ENCODE measurements at places on chromosomes 13 and 19.

DNA sequence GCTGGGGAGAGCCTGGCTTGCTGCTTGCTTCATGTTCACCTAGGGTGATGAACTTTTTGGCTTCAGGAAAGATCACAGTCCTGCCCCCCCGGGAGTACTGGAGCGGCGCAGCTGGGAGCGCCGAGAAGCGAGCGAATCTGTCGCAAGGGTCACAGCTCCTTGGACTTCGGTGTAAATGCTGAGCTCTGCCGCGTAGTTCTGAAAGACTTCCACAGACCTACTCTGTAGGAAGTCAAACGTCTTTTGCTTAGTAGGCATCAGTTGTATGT, 2.7 kb downstream of the ING1 start:
- no peak for DNase-seq

GRCh38 chr19:47836038-47836437, 14.3 kb downstream of the CRX start:
- no peak for DNase-seq

DNA sequence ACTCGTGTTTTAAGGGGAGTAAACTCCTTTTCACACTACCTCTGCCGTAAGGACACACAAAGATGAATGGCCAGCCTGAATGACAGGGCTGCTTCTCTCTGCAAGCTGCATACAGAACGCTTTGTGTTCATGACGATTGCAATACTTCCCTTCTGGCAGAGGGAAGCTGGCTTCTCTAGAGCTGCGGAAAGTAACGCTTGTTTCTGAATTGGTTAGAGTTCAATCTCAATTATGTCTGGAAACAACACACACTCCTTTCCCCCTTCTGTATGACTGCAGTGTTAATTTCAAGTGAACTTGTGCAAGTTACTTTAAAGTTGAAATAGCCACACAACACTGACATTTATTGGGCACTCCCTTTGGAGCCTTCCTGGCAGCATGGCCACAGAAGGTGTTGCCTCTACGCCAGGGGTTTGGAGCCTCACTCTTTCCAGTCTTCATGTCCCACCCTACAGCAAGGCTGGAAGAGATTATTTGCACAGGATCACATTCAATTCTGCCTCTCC, 242.6 kb downstream of the NDFIP2 start:
- DNase-seq: no peak

DNA sequence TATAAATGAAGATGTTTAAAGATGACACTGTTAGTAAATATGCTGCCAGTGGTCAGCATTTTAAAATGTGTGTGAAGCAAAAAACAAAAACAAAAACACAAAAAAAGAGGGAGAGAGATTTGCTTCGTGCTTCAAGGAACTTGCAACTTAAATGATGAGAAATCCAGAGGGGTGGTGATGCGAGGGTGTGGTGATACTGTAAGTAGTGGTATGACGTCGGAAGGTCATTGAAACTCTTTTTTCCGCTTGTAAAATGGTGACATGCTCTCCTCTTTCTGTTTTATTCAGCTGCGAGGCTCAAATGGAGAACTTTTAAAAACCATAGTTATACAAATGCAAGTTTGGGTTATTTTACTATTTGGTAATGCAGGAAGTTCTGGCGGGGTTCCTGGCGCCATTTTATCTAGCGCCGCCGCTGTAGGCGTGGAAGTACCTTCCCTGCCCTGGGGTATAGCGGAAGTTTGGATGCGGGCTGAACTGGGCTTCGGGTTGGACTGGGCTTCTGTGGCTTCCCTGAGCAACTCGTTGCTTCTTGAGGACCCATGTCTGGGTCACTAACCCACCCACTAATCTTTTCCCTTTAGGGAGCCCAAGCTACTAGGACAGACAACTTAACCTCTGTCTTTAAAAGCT, 34.8 kb downstream of the DGKH start:
- no peak for DNase-seq

- DNase-seq: no peak
Measured at GRCh38 chr19:4360641-4361151, 17.3 kb downstream of the MPND start.

DNA sequence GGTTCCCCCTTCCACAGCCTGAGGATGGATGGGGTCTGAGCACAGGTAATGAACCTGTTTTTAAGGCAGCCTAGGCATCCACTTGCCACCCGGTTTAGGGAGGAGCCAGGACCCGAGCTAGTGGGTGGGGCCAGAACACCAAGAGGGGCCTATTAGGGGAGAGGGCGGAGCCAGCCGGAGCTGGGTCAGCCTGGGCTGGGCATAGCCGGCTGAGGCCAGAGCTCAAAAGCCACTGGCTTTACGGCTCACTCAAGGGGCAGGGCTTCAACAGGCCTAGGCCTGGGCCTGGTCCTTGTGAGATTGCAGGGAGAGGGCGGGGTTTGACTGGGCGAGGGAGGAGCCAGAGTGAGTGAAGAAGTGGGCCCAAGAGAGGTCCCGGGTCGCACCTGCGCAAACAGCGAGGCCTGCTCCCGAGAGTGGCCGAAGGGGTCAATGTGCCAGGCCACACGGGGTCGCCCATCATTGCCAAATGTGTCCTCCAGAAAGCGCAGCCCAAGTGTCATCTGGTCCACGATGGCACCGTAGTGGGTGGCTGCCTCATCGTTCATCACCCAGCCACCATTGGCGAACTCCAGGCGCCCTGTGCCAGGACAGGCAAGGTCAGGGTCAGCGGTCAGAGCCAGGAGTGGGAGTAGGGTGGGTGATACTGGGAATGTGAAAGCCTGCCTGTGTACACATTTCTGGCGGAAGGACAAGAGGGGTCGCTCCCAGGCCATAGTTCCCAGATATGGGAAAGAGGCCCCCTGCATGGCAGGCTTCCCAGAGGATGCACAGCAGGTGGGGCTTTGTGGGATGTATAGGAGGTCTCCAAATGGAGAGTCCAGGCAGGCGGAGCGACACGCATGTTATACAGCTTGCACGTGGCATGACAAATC, 1.9 kb downstream of the MAN2B1 start:
- DNase-seq: no peak

DNA sequence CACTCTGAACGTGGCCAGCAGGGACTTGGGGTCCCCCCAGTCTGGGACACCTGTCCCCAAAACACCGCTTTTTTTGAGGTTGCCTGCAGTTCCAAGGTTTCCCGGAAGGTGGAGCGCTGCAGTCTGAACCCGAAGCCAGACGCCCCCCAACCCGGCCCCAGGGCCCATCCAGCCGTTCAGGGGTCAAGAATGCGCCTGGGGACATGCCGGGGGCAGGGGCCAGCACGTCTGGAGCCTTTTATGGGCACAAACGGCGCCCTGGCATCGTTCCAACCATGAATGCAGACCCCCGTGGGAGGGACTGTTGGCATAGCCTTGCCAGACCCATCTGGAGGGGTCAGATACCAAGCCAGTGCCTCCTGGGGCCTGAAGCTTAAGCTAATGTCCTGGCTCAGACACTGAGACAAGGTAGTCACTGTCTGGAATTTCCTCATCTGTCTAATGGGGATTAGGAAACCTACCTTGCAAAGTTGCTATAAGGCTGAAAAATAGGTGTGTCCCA, 6.9 kb downstream of the S1PR5 start:
- peak; percentile 36 for DNase-seq

- peak; percentile 42 for DNase-seq
Measured at GRCh38 chr13:24220086-24220703, 59.7 kb downstream of the SPATA13 start.

DNA sequence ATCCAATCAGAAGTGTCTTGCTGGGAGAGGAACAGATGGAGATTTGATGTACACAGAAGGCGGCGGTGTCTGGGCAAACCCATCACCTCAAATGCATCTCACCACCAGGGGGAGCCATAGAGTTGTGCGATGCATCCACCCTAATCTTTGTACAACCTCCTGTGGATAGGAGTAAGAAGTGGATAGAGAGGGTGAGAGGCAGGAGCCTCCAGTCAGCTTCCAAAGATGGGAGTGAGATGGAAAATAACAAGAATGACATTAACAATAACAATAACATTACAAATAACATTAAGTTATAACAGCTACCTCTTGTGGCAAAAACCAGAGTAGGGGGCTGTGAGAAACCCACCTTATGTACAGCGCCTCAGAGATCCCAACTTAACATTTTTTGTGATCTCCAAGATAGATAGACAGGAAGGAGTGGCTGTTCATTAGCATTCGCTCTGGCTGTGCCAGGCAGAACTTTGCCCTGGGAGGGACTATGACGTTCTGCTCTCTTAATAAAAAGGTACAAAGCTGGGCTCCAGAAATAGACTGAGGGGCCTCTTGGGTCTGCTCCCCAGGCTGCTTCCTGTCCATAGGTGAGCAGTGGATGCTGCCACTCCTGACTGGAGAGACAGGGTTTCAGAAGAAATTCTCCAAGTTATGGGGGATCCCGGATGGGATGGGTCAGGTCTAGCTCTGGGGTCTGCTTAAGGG, 5.2 kb upstream of the CEACAM18 start:
- DNase-seq: peak; percentile 69

- DNase-seq: no peak
Measured at GRCh38 chr19:47005873-47006272, 13.8 kb upstream of the NPAS1 start.

DNA sequence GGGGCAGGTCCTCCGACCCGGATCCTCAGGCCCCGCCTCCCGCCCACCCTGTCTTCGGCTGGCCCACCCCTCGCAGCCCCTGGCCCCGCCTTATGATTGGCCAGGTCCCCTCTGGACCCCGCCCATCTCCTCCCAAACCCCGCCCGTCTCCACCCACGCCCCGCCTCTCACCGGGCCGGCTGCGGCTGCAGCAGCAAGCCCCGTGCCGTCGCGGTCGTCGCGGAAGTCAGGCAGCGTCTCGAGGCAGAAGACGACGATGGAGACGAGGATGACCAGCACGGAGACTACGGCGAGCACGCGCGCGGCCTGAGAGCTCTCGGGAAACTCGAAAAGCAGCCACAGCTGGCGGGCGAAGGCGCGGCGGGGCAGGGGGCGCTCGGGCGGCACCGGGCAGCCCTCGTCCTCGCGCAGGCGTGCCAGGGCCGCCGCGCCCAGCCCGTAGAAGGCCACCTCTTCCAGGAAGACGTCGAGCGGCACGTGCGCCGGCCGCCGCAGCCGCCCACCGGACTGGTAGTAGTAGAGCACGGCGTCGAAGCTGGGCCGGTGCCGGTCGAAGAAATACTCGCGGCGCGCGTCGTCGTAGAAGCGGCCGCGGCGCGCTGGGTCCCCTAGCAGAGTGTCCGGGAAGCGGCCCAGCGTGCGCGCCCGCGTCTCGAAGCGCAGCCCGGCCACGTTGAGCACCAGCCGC, 495 bp downstream of the KCNA7 start:
- peak; percentile 20 for DNase-seq

GRCh38 chr13:108322206-108322824, 52.8 kb downstream of the TNFSF13B start:
- no peak for DNase-seq

- DNase-seq: no peak
Measured at GRCh38 chr13:101942038-101942437, 459.8 kb downstream of the FGF14 start.

DNA sequence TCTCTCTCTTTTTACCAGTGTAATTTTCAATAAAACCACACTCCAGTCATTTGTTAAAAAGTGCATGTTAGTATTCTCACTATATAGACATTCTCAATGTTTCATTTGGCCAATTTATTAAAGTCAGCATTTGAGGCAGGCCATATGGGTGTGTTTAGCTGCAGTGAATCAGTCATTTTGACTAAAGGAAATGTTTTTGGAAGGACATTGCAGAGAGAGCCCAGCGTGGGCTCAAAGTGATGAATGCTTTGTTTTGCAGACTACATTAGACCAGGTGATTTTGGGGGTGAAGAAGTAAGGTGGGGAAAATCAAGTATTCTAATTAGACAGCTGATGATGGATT, 116.7 kb downstream of the POSTN start:
- no peak for DNase-seq

- DNase-seq: no peak
Measured at GRCh38 chr19:34319785-34320184, 45.2 kb upstream of the GPI start.

- DNase-seq: peak; percentile 34
Measured at GRCh38 chr19:49114630-49115363, 627 bp downstream of the LIN7B start.

- DNase-seq: no peak
Measured at GRCh38 chr13:71524245-71524612, 342.8 kb downstream of the DACH1 start.

DNA sequence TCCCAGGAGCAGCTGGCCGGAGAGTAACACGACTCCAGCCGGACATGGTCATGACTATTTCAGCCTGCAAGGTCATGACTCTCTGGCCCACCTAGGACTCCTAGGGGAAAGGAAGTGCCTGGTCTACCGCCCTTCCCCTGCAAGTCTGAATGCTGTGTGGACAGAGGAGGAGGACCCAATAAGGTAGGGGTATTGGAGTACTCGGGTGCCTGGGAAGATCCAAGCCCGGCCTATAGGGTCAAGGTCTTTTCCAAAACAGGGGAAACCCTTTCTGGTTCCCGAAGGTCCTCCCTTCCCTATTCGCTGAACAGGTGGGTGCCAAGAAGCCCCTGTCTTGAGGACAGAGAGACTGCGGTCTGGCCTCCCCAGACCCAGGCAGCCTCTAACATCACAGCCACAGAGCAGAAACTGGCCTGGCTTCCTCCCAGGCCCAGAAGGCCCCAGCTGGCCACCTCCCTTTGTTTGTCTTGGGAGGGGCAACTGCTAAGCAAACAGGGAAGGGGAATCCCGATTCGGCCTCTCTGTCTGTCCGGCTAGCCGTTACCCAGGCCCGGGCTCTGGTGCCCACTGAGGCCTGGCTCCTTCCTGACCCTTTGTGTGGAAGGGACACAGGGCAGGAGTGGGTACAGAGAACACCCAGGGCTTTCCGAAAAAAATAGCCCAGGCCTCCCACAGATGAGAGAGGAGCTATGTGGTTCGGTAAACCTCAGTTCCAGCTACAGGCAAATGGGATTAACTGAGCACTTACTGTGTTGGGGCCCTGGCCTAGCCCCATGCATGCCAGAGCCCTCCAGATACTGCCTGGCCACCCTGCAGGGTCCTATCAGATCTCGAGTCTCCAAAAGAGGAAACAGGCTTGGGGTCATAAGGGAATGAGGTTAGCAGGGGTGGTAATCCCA, 5.2 kb upstream of the GRAMD1A start:
- DNase-seq: no peak

- no peak for DNase-seq
Measured at GRCh38 chr19:44840811-44841210, 5.3 kb upstream of the NECTIN2 start.

DNA sequence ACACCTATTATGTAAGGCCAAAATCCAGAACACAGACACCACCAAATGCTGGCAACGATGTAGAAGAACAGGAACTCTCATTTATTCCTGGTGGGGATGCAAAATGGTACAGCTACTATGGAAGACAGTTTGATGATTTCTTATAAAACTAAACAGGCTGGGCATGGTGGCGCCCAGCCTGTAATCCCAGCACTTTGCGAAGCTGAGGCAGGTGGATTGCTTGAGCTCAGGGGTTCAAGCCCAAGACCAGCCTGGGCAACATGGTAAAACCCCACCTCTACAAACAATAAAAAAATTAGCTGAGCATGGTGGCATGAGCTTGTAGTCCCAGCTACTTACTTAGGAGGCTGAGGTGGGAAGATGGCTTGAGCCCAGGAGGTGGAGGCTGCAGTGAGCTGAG, 98.3 kb downstream of the TUBA3C start:
- DNase-seq: no peak

GRCh38 chr13:114324334-114324733, 10.0 kb downstream of the CHAMP1 start:
- no peak for DNase-seq

GRCh38 chr13:103908911-103909310, 842.7 kb upstream of the SLC10A2 start:
- no peak for DNase-seq
